ENCODE measurements at places on chromosomes 5 and 9.

- DNase-seq: no peak
Measured at GRCh38 chr9:77588271-77588937, 59.7 kb downstream of the GNA14 start.

DNA sequence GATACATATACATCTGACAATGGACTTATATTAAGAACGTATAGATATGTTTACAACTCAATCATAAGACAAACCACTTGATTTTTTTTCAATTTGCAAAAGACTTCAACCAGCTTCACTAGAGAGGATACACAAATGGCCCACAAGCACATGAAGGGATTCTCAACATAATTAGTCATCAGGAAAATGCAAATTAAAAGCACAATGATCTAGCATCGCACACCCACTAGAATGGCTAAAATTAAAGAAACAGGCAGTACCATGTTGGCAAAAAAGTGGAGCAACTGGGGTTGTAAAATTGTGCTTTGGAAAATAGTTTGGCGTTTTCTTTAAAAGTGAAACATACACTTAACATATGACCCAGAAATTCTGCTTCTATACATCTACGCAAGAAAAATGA, 80.0 kb upstream of the TRIO start:
- no peak for DNase-seq

GRCh38 chr5:95763941-95764340, 32.8 kb downstream of the RHOBTB3 start:
- DNase-seq: no peak

DNA sequence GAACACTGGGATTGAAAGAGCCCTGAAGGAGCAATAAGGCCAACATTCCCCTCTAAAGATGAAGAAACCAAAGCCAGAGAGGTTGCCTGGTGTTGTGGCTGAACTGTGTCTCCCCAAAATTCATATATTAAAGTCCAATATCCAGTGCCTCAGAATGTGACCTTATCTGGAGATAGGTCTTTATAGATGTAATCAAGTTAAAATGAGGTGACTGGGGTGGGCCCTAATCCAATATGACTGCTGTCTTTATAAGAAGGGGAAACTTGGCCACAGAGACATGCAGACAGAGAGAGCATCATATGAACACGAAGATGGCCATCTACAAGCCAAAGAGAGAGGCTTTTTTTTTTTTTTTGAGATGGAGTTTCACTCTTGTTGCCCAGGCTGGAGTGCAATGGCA, 66.9 kb upstream of the PLPP1 start:
- DNase-seq: no peak

DNA sequence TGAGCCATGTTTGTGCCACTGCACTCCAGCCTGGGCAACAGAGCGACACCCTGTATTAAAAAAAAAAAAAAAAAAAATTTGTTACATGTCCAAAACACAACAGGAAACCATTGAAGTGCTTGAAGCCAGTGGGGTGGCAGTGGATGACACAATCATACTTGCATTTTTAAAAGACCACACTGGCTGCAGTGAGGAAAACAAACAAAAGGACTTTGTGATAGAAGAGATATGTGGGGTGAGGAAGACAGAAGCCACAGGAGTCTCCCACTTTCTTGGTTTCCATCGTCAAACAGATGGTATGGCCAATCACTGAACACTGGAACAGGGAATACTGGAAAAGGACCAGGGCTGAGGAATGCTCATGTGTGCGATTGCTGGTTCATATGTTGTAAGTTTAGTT, 20.9 kb upstream of the COMMD10 start:
- DNase-seq: no peak

DNA sequence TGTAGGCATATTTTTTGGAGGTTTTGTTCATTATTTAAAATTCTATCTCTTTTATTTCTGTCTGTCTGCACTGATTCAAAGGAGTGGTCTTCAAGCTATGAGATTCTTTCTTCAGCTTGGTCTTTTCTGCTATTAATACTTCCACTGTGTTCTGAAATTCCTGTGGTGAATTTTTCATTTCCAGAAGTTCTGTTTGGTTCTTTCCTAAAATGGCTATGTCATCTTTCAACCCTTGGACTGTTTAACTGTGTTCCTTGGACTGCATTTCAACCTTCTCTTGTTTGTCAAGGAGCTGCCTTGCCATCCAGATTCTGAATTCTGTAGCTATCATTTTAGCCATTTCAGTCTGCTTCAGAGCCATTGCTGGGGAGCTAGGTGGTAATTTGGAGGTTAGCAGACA, 76.3 kb downstream of the CERT1 start:
- no peak for DNase-seq

GRCh38 chr5:10297646-10298204, 10.0 kb downstream of the CMBL start:
- DNase-seq: no peak

GRCh38 chr5:120614531-120615180, 150.6 kb downstream of the PRR16 start:
- no peak for DNase-seq

DNA sequence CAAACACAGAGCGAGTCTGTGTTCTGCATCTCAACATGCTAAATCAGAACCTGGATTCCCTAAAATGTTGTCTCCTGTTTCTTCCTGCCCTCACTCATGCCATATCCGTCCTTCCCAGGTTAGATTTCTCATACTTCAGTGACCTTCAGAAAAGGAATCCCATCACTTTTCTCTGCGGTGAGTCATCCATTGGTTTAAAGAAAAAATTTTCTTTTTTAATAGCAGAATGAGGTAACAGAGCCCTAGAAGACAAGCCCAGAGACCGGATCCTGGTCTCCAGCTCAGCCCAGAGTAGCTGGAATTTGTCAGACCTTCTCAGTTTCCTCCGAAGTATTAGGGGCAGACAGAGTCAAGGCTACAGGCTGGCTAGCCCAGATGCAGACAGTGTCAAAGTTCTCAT, 143.2 kb upstream of the DMRT1 start:
- no peak for DNase-seq

GRCh38 chr5:132190161-132190817, 37.4 kb downstream of the P4HA2 start:
- peak; percentile 70 for DNase-seq

- no peak for DNase-seq
Measured at GRCh38 chr9:13857521-13857920, 456.4 kb downstream of the NFIB start.

DNA sequence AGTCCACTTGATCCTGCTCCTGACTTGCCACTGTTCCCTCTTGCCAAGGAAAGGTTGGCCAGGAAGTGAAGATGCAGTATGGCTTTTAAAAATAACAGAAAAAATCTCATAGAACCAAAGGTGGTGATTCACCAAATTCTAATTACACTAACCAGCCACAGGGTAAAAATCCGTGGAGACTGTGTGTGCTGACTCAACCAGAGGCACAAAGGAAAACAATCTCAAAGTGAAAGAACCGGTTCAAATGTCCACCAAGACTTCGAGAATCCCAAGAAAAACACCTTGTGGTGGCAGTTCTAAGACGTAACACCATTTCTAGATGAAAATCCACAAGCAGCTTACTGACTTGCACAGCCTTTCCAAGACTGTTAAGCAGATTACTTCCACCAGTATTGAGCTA, 279.1 kb downstream of the TLE1 start:
- DNase-seq: no peak

DNA sequence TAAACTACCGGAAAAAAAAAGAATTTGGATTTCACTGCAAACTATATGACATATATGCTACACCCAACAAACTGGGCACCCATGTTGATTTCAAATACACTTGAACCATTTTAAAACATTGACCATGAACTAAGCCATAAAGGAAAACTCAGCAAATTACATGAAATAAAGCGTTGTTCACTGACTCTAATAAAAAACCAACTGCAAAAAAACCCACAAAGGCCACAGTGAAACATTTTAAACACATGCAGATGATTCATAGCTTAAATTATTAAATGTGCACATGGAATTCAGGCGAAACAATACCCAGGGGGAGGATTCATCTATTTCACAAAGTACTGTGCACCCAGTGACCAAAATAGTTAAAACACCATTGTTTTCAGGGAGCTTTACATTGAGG, 33.3 kb downstream of the MTRR start:
- DNase-seq: no peak

GRCh38 chr9:71669284-71669995, 98.9 kb downstream of the CEMIP2 start:
- DNase-seq: no peak

DNA sequence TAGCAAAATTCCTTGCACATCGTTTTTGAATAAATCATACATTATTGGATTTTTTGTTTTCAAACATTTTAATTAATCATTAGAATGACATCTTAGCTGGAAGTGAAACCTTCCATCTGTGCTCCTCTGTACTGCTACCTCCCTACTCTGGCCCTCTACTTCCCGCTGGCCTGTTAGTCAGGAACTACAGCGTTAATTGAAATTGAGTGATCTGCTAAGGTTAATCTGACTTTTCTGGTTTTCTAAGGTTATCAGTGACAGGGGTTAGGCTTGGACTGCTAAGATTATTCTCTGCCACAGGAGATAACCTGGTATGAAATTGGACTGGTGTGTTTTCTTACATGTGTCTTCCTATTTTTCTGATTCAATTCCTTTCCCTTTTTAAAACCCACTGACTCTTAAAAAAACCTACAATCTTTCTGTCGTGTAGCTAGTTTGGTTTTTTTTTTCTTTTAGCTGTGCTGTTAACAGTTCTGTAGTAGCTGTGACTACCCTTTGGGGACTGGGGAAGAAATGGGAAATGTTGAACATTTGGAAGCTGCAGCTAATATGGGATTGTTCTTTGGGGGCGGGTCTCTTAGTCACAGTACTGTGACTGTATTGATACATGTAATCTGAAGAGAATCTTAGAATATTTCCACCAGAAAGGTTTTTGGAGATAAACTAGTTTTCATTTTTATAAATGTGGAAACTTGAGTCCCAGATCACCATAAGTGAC, 4.6 kb downstream of the KIF2A start:
- DNase-seq: no peak

- no peak for DNase-seq
Measured at GRCh38 chr5:153617190-153617589, 126.7 kb downstream of the GRIA1 start.

- no peak for DNase-seq
Measured at GRCh38 chr9:69951411-69951810, 92.2 kb upstream of the MAMDC2 start.

DNA sequence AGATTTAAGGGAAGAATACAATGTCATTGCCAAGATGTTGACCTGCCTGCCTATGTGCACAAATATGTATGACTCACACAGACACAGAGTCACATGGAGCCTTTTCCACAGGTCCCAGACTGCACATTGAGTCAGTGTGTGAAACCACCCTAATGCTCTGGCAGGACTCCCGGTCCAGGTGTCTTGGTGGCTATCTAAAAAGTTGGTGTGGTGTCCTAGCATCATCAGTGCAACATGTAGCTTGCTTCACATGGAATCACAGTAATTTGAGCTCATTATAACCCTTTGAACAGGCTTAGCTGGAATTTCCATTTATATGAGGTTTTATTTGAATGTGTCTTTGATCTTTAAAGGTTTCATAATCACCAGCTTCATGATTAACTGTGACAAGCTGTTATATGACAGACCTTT, 10.7 kb downstream of the IFNA5 start:
- DNase-seq: no peak

- DNase-seq: peak; percentile 55
Measured at GRCh38 chr9:129174724-129175514, 3.1 kb downstream of the IER5L start.

- DNase-seq: no peak
Measured at GRCh38 chr9:99359336-99359735, 137.3 kb downstream of the SEC61B start.

GRCh38 chr5:137668637-137669036, 67.3 kb downstream of the KLHL3 start:
- no peak for DNase-seq

- DNase-seq: no peak
Measured at GRCh38 chr5:8730194-8730593, 815.7 kb downstream of the SEMA5A start.

DNA sequence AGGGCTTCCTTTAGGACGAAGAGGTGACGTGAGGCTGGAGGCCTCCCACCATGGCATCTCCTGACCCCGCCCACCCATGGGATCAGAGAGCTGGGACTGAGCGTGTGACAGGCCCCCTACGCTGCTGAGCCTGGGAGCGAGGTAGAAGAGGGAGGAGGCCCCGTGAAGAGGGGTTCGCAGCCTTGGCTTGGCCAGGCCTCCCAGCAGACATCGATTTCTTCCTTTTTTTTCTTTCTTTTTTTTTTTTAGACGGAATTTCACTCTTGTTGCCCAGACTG, 39.5 kb downstream of the PTGES start:
- no peak for DNase-seq

DNA sequence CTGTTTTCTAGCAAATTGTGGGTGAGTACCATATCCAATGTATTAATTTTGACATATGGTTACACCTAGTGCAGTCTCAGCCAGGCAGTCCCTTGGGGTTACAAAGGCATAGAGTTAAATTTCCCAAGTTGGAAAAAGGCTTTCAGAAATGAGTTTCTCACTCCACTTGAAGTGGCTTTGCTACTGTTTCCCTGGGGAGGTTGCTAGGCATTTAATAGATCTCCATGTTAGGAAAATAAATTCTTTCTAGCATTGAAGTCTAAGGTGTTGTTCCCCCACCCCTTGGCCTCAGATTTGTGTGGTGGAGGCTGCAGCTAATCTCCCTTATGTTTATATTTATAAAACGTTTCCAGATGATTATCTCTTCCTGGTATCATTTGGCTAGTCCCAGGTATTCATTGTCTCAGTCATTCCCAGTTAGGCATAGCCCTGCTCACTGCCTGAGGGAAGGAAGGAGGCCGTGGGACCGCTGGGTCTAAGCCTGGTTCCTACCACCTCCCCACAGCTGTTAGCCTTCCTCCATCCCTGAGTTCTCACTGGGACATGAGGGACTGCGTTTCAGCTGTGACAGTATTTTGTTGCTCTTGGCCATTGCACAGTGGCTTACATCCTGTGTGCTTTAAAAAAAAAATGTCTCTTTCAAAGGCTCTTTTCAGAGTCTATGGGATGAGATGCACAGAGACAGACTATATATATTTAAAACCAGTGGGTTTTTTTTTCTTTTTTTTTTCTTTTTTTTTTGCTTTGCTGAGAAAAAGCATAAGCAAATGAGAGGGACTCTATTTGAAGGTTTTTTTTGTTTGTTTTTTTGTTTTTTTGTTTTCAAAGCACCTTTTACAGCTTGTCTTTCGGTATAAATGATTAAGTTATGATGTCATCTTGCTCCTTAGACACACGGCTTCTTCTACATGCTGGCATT, 121.5 kb downstream of the MAST4 start:
- no peak for DNase-seq

DNA sequence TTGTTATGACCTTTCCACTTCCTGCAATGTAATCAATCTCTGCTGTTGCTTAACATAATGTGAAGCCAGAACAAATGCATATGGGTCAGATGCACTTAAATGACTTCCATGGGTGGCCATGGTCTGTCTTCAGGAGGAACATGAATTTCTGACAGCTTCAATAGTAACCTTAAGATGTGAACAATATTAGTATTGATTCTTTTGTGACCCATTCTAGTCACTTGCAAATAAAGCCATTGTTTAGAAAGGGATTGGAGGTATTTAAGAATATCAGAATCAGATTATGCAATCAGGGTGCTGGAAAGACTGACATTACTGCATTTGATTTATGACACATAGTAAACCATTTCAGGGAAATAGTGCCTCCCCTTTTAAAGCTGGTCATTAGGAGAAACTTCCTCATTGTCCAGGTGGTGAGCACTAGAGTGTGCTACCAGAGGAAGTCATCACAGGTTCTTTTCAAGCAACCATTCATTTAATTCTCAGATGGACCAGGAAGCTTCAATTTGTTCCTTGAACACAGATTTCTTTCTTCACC, 32.1 kb downstream of the GRIN3A start:
- DNase-seq: peak; percentile 16

Data from SHP77 (cell line).